GM20000 (cell line): ENCODE measurements at places on chromosomes 11 and 22.

DNA sequence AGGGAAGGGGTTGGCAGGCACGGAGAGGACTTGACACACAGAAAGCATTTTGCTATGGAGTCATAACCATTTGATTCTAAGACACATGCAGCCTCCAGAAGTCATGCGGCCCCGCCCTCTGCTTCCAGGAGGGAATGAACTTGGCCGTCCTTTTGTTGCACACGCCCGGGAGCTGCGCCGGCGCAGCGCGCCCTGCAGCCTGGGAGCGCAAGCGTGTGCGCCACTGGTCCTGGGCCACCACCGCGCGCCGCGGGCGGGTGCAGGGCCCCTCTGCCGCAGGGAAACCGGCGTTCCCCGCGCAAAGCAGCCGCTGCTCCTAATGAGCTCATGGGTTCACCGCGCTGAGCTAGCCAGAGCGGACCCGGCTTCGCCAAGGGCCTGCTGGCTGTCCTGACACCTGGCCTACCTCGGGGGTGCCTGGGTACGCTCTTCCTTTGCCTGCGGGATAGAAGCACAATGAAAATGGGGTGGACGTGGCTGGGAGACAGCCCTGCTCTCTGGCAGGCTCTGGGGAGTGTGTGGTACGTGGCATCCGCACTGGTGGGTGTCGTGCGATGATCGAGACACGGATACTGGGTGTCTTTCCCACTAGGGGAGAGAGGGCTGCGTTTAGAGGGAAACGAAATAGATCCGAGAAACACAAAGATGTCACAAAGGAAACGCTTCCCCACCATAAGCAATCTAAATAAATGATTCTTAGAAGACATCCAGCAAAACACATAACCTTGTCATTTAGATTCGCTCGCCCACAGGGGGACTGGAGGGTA, 669 bp downstream of the MICAL3 start:
- DNase-seq, result peak; percentile 67

GRCh38 chr22:39117585-39118191, 20.6 kb downstream of the APOBEC3H start:
- DNase-seq, result peak; percentile 78

GRCh38 chr11:66848671-66849500, 5.6 kb downstream of the RCE1 start:
- no peak for DNase-seq

DNA sequence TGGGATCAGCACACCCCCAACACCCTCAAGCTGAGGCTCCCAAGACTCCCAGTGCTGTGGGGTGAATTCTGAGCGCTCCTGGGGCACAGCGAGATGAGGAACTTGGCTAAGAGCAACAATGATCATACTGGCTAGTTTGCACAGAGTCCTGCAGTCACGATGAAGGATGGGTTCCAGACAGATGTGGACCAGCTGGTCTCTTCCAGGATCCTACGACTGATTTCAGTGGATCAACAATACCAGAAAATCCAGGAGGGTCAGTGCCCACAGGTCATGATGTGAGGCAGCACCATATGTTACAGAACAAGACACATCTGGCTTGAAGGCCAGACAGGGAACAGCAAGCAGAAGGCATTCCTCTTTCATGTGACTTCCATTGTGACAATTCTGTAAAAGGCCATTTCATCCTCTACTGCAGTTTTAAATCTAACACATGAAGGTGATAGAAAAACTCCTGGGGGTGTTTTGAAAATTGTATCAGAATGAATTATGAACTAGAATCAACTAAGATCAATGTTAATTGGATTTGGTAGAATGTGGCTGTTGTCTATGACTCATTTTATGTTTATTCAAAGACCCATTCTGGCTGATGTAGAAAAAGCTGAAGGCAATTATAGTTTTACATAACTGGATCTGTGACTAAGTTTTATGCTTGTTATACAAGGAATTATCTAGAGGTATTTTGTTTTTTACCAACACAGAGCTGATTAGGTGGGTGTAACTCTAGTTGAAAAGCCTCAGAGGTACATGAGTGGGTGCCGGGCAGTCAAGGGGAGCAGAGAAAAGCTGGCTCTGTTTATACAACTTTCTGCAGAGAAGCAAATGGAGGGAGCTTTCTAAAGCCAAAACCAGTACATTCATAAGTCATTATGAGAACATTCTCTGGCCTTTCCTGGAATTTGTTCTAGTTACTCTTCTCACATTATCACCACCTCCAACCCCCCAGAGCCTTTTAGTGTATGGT, 29.1 kb downstream of the OR52K1 start:
- DNase-seq, result no peak

DNA sequence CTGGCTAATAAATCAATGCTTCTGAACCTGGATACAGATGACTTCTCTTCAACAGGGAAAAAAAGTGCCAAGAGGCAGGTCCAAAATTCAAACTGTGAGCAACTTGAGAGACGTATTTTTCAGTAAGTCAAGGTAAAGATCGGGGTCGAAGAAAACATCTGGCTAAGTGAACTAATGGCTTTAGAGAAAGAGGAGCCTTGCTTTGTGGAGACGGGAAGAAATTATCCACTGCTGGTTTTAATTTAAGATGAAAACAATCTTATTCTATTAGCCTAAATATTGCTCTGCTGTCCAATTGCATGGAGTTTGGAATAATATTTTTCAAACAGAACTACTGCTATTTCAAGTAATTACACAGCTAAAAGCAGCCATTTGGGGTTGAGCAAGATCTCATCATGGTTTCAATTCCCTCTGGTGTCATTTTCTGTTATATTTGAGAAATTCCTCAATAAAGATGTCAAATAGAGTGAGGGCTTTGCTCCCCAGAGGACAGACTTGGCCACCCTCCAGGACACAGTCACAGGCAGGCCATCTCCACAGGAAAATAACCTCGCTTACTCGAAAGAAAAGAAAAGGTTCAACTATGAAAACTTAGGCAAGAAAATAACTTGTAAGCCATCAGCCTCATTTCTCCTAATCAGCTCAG, 29.8 kb downstream of the SCUBE1 start:
- no peak for DNase-seq

GRCh38 chr22:28328756-28329155, 350.9 kb downstream of the TTC28 start:
- no peak for DNase-seq

- DNase-seq, result no peak
Measured at GRCh38 chr11:33290319-33290718, 33.1 kb downstream of the HIPK3 start.

- DNase-seq, result peak; percentile 36
Measured at GRCh38 chr11:22920939-22921565, 60.8 kb upstream of the CCDC179 start.

DNA sequence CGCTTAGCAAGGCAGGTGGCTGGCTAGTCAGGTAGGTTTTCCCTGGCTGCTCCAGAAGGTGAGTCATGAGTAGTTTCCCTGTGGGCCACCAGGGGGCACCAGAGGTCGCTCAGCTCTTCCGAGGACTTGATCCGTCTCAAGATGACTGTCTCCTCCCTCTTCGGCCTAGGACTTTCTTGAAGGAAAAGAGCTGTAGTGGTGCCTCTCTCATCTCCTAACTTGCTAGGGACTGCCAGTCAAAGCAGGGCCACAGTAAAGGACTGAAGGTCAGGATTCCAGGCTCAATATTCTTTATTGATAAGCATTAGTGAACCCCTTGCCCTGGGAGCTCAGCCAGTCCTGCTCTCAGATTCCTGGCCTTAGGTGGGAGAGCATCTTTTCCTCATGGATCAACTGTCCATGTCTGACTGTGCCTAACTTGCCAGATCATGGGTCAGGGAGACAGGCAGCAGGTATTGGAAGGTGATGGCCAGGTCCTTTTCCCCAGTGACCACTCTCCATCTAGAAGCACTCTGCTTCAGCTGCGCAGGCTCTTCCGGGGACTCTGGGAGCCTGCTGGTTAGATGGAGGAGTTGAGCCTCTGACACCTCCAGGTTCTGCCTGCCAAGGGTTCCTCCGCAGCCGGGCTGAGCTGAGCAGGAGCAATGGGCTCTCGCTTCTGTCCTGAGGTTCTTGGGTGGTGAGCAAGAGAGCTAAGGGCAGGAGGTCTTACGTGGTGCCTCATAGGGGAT, 1.9 kb downstream of the POLD4 start:
- peak; percentile 72 for DNase-seq

DNA sequence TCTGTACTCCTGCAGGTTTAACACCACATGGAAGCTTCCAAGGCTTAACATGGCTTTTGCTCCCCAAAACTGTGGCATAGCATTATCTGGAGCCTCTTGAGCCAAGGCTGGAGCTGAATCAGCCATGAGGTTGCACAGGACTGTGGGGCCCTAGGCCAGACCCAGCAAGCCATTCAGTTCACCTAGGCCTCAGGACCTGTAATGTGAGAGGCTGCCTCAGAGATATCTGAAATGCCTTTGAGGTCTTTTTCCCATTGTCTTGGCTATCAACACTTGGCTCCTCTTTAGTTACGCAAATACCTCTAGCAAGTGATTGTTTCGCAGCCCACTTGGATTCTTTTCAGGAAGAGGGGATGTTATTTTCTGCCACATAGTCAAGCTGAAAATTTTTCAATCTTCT, 72.0 kb downstream of the VPREB1 start:
- no peak for DNase-seq

GRCh38 chr11:20596205-20597153, 2.9 kb upstream of the SLC6A5 start:
- no peak for DNase-seq

- peak; percentile 90 for DNase-seq
Measured at GRCh38 chr11:45930031-45930794, 7.8 kb downstream of the LARGE2 start.

DNA sequence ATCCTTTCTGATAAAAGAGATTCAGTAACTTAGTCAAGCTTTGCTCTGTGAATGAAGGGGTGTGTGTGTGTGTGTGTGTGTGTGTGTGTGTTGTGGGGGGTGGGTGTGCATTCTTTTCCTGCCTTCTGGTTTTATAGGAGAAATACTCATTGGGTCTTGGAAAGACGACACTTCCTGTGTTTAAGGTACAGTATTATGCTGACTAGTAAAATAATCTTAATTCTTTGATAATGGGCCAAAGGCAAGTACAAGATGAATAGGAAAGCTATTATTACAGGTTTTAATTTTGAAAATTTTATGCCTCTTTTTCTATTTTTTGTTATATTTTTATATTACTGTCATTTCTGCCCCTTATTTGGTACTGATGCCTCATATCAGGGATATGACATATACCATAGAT, 26.1 kb downstream of the HSD17B12 start:
- DNase-seq, result no peak

- no peak for DNase-seq
Measured at GRCh38 chr11:119365071-119365591, 16.4 kb downstream of the USP2 start.

- DNase-seq, result peak; percentile 41
Measured at GRCh38 chr11:83827940-83828554, 541.9 kb upstream of the CCDC90B start.

DNA sequence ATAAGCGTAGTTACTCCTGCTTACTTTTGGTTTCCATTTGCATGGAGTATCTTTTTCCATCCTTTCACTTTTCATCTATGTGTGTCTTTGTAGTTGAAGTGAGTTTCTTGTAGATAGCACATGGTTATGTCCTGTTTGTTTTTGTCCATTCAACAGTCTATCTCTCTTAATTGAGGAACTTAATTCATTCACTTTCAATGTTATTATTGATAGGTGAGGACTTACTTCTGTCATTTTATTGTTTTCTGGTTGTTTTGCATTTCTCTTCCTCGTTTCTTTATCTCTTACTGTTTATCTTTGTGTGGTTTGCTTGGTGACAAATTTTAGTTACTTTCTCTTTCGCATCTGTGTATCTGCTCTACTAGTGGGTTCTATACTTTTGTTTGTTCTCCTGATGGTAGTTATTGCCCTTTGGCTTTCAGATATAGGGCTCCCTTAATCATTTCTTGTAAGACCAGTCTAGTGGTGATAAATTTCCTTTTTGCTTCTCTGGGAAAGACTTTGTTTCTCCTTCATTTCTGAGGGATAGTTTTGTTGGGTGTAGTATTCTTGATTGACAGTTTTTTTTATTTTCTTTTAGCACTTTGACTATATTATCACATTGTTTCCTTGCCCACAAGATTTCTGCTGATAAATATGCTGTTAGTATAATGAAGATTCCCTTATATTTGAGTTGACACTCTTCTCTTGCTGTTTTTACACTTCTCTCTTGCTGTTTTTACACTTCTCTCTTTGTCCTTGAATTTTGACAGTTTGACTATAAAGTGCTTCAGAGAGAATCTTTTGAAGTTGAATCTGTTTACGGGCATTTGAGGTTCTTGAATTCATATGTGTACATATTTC, 9.0 kb upstream of the RAG1 start:
- DNase-seq, result peak; percentile 43

DNA sequence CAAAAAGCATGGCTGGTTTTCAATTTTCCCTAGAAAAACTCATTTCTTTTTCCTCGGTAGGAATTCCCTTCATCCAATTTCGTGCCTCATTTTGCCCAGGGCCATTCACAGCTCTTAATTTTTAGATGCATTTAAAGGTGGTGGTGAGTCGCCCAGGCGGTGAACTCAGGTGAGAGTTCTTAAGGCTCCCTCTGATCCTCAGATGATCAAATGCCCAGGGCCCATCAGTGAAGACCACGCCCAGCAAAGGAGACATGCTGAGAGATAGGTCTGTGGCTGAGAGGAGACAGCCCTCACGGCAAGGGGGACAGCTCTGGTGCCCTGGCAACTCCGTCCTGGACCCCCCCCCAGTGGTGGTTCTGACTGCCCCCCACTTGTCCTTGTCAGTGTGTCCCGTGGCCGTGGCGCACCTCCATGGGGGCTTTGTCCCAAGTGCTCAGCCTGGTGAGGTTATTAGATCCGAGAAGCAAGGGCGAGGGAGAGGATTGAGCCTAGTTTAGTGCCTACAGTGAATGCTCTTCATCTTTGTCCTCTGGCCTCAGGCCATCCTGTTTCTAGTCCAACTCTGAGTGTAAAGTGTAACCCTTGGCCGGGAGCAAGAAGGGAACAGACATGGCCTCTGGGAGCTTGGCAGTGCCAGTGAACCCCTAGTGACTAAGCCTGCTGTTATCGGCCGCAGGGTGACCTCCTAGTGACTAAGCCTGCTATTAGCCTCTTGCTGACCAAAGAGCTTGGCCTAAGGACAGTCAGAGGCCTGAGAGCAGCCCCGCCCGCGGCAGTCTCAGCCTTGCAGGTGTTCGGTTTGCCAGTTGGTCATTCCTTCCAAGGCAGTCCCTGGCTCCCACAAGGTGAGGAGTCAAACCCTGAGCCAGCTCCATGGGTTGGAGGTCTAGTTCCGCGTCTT, 83.5 kb downstream of the CTTN start:
- no peak for DNase-seq

- DNase-seq, result no peak
Measured at GRCh38 chr11:129946256-129946655, 50.9 kb upstream of the NFRKB start.

- peak; percentile 68 for DNase-seq
Measured at GRCh38 chr11:78228467-78228866, 39.7 kb downstream of the USP35 start.

DNA sequence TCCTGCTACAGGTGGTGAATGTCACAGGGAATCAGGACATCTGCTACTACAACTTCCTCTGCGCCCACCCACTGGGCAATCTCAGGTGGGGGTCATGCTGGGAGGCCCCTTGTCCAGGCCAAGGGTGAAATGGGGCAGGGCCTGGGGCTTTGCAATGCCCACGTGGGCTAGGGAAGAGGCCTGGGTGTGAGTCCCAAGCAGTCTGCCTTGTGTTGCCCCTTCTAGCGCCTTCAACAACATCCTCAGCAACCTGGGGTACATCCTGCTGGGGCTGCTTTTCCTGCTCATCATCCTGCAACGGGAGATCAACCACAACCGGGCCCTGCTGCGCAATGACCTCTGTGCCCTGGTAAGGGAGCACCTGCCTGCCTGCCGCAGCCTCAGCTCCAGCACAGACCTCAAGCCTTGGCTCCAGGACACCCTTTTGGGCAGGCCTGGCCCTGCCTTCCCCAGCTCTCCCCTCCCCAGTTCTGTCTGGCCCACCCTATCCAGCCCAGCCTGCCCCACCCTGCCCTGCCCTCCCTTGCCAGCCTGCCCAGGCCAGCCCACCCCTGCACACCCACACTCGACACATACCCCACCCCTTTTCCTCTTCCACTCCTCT, 9.1 kb upstream of the TAGLN start:
- no peak for DNase-seq
